Effector memory CD4-positive, alpha-beta T cell (primary cell): ENCODE measurements at places on chromosomes 12 and 14.

DNA sequence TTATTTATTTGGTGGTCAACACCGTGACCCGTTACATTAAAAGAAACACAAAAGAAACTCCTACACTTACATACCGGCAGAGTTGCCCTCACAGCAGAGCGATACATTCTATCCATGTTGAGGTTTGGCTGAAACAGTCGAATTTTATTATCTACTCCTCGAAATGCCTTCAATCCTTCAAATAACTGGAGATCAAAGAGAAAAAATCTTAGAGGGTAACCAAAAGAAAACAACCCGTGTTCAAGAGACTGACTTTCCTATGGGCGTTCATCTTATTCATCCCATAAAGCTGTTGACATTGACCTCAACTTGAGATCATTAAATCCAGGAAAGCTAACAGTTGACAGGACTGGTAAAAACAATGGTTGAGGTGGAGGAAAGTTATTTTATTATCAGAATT lies 67.7 kb downstream of the BCAT1 start:
- H3K27me3 ChIP-seq = no peaks in the 10 kb centered on the region
- H3K4me1 ChIP-seq = no peaks in the 10 kb centered on the region
- no peak overlapping the region for H3K4me3 ChIP-seq
- DNase-seq = no peak

DNA sequence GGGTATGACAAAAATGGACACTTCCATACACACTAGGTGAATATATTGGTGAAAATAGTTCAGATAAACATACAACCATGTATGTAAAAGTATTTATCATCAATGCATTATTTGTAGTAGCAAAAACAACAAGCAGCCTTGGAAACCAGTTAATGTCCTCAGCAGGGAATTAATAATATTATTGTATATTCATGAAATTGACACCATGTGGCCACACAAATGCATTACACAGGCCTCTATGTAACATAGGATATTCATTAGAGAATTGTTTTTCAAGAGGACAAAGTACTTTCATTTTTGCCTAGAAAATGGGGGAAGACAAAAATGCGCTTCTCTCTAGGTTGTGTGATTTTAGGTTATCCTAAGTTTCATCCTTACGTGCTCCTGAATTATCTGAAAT lies 24.3 kb downstream of the SPRING1 start:
- no peak overlapping the region for H3K27ac ChIP-seq
- H3K27me3 ChIP-seq = no peaks in the 10 kb centered on the region
- no peak overlapping the region for H3K4me3 ChIP-seq
- DNase-seq = no peak
- peaks cover 14% of the 10 kb centered on the region for H3K36me3 ChIP-seq

DNA sequence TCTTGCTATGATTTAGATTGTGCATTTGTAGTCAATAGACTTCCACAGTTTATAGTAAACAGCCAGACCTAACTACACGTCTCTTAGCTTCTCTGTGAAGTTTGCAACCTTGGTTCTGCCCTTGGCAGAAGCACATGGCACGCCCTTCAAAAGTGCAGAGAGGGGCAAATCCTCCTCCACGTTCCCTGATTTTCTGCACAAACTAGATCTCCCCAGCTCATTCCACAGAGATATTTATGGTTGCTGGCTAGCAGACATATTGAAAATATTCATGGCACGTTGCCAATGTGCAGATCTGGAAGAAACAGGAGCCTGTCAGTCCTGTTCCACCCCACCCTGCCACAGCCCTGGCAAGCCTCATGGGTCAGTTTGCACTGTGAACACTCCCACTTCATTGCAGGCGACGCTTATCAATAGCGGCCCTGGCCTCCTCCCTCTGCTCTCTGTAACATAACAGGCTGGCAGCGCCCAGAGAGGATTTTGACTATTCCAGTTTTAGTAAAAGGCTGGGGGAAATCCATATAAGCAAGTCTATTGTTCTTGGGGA lies 6.5 kb upstream of the LGALS3 start:
- no peak overlapping the region for H3K4me3 ChIP-seq
- no peaks in the 10 kb centered on the region for H3K36me3 ChIP-seq
- H3K27ac ChIP-seq = no peak overlapping the region
- peaks cover 5% of the 10 kb centered on the region for H3K4me1 ChIP-seq
- H3K27me3 ChIP-seq = no peaks in the 10 kb centered on the region
- no peak for DNase-seq

GRCh38 chr14:56351861-56352260 lies 227.7 kb upstream of the TMEM260 start:
- H3K4me3 ChIP-seq = no peak overlapping the region
- H3K4me1 ChIP-seq = no peaks in the 10 kb centered on the region
- H3K36me3 ChIP-seq = no peaks in the 10 kb centered on the region
- no peak for DNase-seq
- no peak overlapping the region for H3K27ac ChIP-seq

- peaks cover 6% of the 10 kb centered on the region for H3K4me1 ChIP-seq
- H3K4me3 ChIP-seq = no peak overlapping the region
- no peak for DNase-seq
- no peak overlapping the region for H3K27ac ChIP-seq
- no peaks in the 10 kb centered on the region for H3K27me3 ChIP-seq
- H3K36me3 ChIP-seq = no peaks in the 10 kb centered on the region
Measured at GRCh38 chr12:131223791-131224225, 270.1 kb downstream of the ADGRD1 start.

GRCh38 chr14:92753250-92753649 lies 4.8 kb upstream of the LGMN start:
- no peak for DNase-seq
- H3K4me3 ChIP-seq = no peak overlapping the region
- no peaks in the 10 kb centered on the region for H3K4me1 ChIP-seq
- no peak overlapping the region for H3K27ac ChIP-seq
- no peaks in the 10 kb centered on the region for H3K27me3 ChIP-seq
- no peaks in the 10 kb centered on the region for H3K36me3 ChIP-seq

- peaks cover 8% of the 10 kb centered on the region for H3K4me1 ChIP-seq
- no peak overlapping the region for H3K27ac ChIP-seq
- no peak overlapping the region for H3K4me3 ChIP-seq
- no peak for DNase-seq
Measured at GRCh38 chr14:103073876-103074728, 9.9 kb upstream of the LBHD2 start.

GRCh38 chr14:55580470-55581341 lies 699 bp downstream of the KTN1 start:
- H3K27ac ChIP-seq = peak overlapping the region; percentile 78
- H3K4me3 ChIP-seq = peak overlapping the region; percentile 91
- H3K4me1 ChIP-seq = peaks cover 22% of the 10 kb centered on the region
- peak; percentile 41 for DNase-seq
- H3K36me3 ChIP-seq = no peaks in the 10 kb centered on the region
- no peaks in the 10 kb centered on the region for H3K27me3 ChIP-seq

GRCh38 chr12:22474970-22475720 lies 69.2 kb downstream of the C2CD5 start:
- no peak overlapping the region for H3K4me3 ChIP-seq
- H3K36me3 ChIP-seq = peaks cover 17% of the 10 kb centered on the region
- H3K4me1 ChIP-seq = no peaks in the 10 kb centered on the region
- DNase-seq = no peak

DNA sequence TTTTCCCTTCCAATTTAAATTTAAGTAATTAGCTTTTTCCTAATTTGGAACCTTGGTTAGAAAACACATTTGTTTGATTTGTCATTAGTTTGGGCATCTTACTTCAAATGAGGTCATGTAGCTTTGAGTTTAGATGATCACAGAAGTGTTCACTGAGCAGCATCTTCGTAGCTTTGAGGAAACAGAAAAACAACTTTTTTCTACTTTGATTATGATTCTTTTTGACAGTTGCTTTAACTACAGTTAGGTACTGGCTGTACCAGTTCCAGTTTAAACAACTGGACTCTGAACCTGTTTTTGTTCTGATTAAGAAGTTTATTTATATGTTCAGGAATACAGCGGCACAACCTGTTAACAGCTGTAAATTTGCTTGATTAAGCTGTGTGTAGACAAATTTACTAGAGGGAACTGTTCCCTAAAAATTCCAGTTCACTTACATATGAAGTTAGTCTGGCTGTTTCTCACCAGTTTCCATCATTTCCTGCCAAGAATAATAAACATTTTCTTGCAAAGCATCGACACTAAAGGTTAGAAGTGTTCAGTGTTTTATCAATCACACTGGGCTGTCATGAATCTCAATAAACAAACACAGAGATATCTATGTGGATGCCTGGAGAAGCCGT lies 191.9 kb downstream of the RAD51B start:
- H3K27me3 ChIP-seq = no peaks in the 10 kb centered on the region
- no peak for DNase-seq
- H3K4me1 ChIP-seq = no peaks in the 10 kb centered on the region
- H3K27ac ChIP-seq = no peak overlapping the region
- H3K36me3 ChIP-seq = no peaks in the 10 kb centered on the region
- no peak overlapping the region for H3K4me3 ChIP-seq

GRCh38 chr12:130879781-130880389 lies 8.0 kb downstream of the RAN start:
- H3K36me3 ChIP-seq = peaks cover 20% of the 10 kb centered on the region
- no peaks in the 10 kb centered on the region for H3K27me3 ChIP-seq
- H3K4me3 ChIP-seq = no peak overlapping the region
- H3K27ac ChIP-seq = no peak overlapping the region
- peaks cover 3% of the 10 kb centered on the region for H3K4me1 ChIP-seq

DNA sequence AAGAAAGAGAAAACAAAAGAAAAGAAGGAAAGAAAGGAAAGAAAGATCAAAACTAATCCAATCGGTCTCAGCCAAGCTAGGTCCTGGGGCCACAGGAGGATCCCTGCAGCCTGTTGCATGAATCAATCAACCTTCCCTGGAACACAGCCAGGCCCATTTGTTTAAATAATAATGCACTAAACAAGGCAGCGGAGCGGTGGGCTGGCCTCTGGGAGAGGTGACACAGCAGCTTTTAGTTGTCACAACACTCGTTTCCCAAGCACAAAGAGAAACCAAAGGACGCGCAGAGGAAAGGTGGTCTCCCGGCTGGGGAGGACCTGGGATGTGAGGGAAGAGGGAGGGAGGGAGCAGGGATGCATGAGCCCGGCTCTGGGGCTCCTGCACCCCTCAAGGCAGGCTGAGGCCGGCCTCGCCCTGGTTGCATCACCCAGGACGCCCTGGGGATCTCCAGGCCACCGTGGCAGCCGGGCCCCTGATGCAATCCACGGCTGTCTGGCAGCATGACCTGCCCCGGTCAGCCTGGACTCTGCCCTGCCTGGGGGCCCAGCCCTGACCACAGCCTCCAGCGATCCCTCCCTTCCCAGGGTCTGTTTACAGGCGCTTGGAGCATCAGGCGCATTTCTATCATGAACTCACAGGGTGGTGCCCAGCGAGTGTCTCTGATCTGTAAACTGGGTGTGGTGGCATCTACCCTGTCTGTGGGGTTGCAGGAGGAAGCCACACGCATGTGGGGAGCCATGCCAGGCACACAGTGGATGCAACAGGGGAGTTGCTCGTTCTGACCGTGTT lies 32.5 kb downstream of the MMP17 start:
- no peaks in the 10 kb centered on the region for H3K36me3 ChIP-seq
- no peak overlapping the region for H3K4me3 ChIP-seq
- no peaks in the 10 kb centered on the region for H3K27me3 ChIP-seq
- H3K4me1 ChIP-seq = peaks cover 7% of the 10 kb centered on the region
- DNase-seq = no peak

GRCh38 chr12:47744005-47744651 lies 14.6 kb downstream of the RAPGEF3 start:
- H3K36me3 ChIP-seq = no peaks in the 10 kb centered on the region
- peak; percentile 31 for DNase-seq
- H3K27ac ChIP-seq = no peak overlapping the region
- H3K27me3 ChIP-seq = no peaks in the 10 kb centered on the region

GRCh38 chr12:131105736-131106348 lies 152.1 kb downstream of the ADGRD1 start:
- H3K27me3 ChIP-seq = no peaks in the 10 kb centered on the region
- H3K4me3 ChIP-seq = peak overlapping the region; percentile 44
- DNase-seq = no peak
- H3K4me1 ChIP-seq = peaks cover 8% of the 10 kb centered on the region
- no peaks in the 10 kb centered on the region for H3K36me3 ChIP-seq
- no peak overlapping the region for H3K27ac ChIP-seq

GRCh38 chr14:53295985-53296582 lies 143.0 kb upstream of the DDHD1 start:
- H3K27me3 ChIP-seq = no peaks in the 10 kb centered on the region
- H3K27ac ChIP-seq = no peak overlapping the region
- H3K4me1 ChIP-seq = no peaks in the 10 kb centered on the region
- DNase-seq = no peak

- no peaks in the 10 kb centered on the region for H3K36me3 ChIP-seq
- no peak for DNase-seq
- no peaks in the 10 kb centered on the region for H3K27me3 ChIP-seq
- no peak overlapping the region for H3K4me3 ChIP-seq
Measured at GRCh38 chr12:71135077-71135811, 22.6 kb downstream of the TSPAN8 start.

GRCh38 chr14:68653108-68653507 lies 139.8 kb downstream of the ZFP36L1 start:
- no peak for DNase-seq
- no peaks in the 10 kb centered on the region for H3K36me3 ChIP-seq
- H3K27ac ChIP-seq = no peak overlapping the region
- H3K4me1 ChIP-seq = no peaks in the 10 kb centered on the region
- H3K27me3 ChIP-seq = no peaks in the 10 kb centered on the region

DNA sequence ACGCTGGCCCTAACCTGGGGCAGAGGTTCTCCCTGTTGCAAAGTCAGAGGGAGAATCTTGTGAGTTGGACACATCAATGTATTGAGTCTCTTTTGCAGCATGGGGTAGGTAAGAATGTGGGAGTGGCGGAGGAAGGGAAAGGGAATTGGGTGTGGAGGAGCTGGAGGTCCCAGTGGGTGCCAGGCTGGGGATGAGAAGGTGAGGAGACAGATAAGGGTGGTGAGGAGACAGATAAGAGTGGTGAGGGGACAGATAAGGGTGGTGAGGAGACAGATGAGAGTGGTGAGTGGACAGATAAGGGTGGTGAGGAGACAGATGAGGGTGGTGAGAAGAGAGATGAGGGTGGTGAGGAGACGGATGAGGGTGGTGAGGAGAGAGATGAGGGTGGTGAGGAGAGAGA lies 72.9 kb upstream of the SFSWAP start:
- DNase-seq = no peak
- H3K36me3 ChIP-seq = no peaks in the 10 kb centered on the region
- H3K27ac ChIP-seq = no peak overlapping the region

DNA sequence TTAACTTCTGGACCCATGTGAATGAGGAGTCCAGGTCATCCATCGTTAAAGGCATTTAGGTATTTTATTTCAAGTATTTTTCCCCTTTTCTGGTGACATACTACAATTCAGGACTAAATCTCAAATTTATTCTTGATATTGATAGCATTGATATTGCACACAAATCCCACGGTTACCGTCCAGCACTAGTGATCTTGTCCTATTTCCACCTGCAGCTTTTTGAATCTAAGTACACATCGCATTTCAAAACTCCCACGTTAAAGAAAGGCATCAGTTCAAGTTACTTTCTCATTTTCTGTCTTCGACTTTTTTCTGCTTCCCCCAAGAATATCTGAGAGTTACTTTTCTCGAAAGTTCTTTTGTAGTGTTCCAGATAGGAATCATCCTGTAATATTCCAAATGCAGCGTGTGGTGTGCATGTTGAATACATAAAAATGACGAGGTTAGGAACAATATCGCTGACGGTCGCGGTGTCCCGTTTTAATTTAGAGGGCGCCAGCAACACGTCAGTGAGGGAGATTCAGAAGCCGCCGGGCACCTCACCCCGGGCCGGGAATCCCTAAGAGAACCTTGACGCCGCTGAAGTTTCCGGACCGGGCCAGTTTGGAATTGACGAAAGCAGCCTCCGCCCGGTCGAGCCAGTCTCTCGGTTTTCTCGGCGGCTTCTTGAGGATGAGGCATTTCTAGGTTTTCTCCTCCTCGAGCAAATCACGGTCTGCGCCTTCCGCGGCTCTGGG lies 569 bp upstream of the RGS6 start:
- no peaks in the 10 kb centered on the region for H3K27me3 ChIP-seq
- no peak overlapping the region for H3K27ac ChIP-seq
- H3K36me3 ChIP-seq = no peaks in the 10 kb centered on the region
- H3K4me1 ChIP-seq = peaks cover 3% of the 10 kb centered on the region
- no peak overlapping the region for H3K4me3 ChIP-seq
- no peak for DNase-seq
